ENCODE measurements at places on chromosomes 5 and 9. TPM values are rescaled to one million over a fixed set of nuclear protein-coding genes. Genes with fewer than 3 reads are reported as not detected.

The PSAT1 gene
- total RNA-seq: 31.8 TPM

The LCN12 gene
- not detected for total RNA-seq

The PTGR1 gene
- total RNA-seq: 10.6 TPM

The SAPCD2 gene
- 1.6 TPM for total RNA-seq

The IRGM gene
- not detected for total RNA-seq

The FOXI1 gene
- not detected for total RNA-seq

The KCNMB1 gene
- 0.16 TPM for total RNA-seq

The LECT2 gene
- not detected for total RNA-seq

The CCNI2 gene
- total RNA-seq: 0.16 TPM

The CCDC69 gene
- 0.78 TPM for total RNA-seq

The ANGPTL2 gene
- 2.7 TPM for total RNA-seq

The SPATA9 gene
- 0.78 TPM for total RNA-seq

The GADD45G gene
- total RNA-seq: 5.6 TPM

The PTPRD gene
- 336 TPM for total RNA-seq

The FBP1 gene
- total RNA-seq: not detected

The DNAI1 gene
- 0.78 TPM for total RNA-seq

The ASS1 gene
- total RNA-seq: 9.8 TPM

The KCNN2 gene
- total RNA-seq: 34.6 TPM

The ZDHHC11 gene
- 7.2 TPM for total RNA-seq

The TMEFF1 gene
- 47.6 TPM for total RNA-seq

The WHRN gene
- total RNA-seq: 0.94 TPM

The ACOT12 gene
- 2.8 TPM for total RNA-seq

The CCNO gene
- 0.16 TPM for total RNA-seq

The IL4 gene
- not detected for total RNA-seq

The PALM2AKAP2 gene
- total RNA-seq: 5.0 TPM

The KCNIP1 gene
- 14.5 TPM for total RNA-seq

The CCDC183 gene
- 2.8 TPM for total RNA-seq

The ETF1 gene
- 63.3 TPM for total RNA-seq

The SPINK5 gene
- not detected for total RNA-seq

The NTNG2 gene
- total RNA-seq: 46.3 TPM

The FOXD1 gene
- total RNA-seq: 0.94 TPM

The C9orf153 gene
- total RNA-seq: 0.62 TPM

The ADAMTS6 gene
- 17.5 TPM for total RNA-seq

The RGS7BP gene
- 17.6 TPM for total RNA-seq

The SPATA31D4 gene
- total RNA-seq: not detected

The CCDC152 gene
- total RNA-seq: 12.9 TPM

The PTGES gene
- 3.3 TPM for total RNA-seq

The SPATA31E1 gene
- total RNA-seq: not detected

The FBP2 gene
- not detected for total RNA-seq

The ADGRV1 gene
- 474 TPM for total RNA-seq

The MPDZ gene
- 40.4 TPM for total RNA-seq

The KLHL9 gene
- total RNA-seq: 81.4 TPM

The SOX30 gene
- total RNA-seq: not detected

The TAF11L5 gene
- not detected for total RNA-seq

The SNCAIP gene
- 48.2 TPM for total RNA-seq

The GRIN3A gene
- total RNA-seq: 6.9 TPM

The GPR150 gene
- total RNA-seq: not detected

The WNT8A gene
- total RNA-seq: not detected

The QRFP gene
- total RNA-seq: not detected

The CCL27 gene
- total RNA-seq: 0.31 TPM

The CLTA gene
- total RNA-seq: 116 TPM
